GOT3 (cell line): ENCODE measurements at places on chromosomes 6 and 20.

- no peak for DNase-seq
Measured at GRCh38 chr6:92700411-92700810, 718.9 kb downstream of the EPHA7 start.

- no peak for DNase-seq
Measured at GRCh38 chr6:145339089-145339488, 396.2 kb downstream of the EPM2A start.

GRCh38 chr6:40520678-40521077, 66.5 kb downstream of the LRFN2 start:
- DNase-seq: no peak

GRCh38 chr6:104789770-104790190, 69.9 kb downstream of the HACE1 start:
- DNase-seq: no peak

- DNase-seq: no peak
Measured at GRCh38 chr6:79208816-79209215, 25.7 kb downstream of the HMGN3 start.

GRCh38 chr6:144637541-144637940, 352.4 kb downstream of the UTRN start:
- no peak for DNase-seq

GRCh38 chr6:30684386-30685156, 1.9 kb downstream of the PPP1R18 start:
- DNase-seq: no peak

- DNase-seq: no peak
Measured at GRCh38 chr6:118893064-118893806, 717 bp upstream of the ASF1A start.

DNA sequence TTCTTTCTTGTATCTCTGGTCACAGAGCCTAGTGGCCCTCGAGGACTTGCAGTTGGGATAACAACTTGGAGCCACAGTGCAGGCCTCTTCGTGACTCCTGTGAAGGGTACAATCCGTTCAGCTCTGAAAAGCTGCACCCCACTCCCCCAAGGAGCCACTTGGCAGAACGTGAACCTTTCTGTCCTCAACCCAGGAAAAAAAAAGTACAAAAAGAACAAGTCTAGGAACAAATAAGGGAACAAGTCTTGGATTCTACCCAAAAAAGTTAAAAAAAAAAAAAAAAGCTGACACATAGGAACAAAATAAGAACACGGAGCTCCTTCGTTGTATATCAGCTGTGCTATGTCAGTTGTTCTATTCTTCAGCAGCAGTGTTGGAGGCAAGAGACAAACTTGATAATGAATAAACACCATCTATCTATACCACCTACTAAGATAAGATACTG, 77.9 kb upstream of the TULP1 start:
- no peak for DNase-seq

DNA sequence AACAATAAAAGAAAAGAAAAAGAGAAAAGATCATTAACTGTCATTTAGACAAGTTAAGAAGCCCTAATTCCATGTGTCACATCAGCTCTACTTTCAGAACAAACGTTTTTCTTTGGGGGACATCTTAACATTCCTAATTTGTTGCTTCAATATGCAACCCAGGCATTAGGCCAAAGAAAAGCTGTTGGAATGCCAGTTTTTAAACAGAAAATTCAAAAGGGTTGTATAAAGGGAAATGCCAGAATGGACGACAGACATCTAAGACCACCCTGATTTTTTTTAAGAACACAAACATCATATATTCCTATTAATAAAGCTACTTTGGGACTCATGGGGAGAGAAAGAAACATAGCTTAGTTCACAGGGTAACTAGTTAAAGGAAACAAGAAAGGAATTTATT, 315.0 kb downstream of the GMDS start:
- DNase-seq: no peak

DNA sequence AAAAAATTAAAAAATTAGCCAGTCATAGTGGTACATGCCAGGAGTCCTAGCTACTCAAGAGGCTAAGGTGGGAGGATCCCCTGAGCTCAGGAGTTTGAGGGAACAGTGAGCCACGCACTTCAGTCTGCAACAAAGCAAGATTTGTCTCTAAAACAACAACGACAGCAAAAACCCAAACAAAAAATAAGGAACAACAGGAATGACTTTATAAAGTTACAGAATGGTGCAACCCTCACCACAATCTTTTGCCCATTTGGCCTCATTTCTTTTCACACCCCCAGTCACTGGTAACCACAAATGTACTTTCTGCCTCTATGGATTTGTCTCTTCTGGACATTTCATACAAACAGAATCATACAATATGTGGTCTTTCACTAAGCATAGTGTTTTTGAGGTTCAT, 16.7 kb upstream of the ZFAND3 start:
- no peak for DNase-seq

DNA sequence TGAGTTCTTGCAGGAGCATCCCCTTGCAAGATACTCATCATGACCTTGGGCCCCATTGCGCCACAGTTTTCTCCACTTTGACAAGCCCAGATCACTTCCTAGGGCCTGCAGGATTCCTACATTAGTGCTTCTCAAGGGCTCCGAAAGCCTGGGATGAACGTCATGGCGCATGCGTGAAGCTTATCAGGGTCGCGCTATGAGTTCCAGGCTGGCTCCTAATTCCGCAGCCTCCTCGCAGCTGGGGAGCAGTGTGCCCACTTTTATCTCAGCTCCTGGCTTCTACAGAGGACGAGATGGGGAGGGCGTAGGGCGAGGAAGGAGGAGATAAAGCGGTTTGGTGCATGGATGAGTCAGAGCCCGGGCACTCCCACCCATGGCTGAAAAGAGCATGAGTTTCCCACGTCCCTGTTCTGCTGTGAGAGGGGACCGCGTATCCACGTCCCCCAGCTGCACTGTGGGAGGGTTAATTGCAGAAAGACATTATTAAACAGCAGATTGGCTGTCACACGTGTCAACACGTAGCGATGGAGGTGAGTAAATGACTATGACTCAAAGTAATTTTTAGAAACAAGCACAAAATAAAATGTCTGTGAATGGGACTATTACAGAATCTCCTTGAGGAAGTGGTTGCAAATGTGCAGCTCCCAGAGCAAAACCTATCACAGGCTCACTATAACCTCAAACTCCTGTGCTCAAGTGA, 72.9 kb upstream of the DSP start:
- DNase-seq: no peak

DNA sequence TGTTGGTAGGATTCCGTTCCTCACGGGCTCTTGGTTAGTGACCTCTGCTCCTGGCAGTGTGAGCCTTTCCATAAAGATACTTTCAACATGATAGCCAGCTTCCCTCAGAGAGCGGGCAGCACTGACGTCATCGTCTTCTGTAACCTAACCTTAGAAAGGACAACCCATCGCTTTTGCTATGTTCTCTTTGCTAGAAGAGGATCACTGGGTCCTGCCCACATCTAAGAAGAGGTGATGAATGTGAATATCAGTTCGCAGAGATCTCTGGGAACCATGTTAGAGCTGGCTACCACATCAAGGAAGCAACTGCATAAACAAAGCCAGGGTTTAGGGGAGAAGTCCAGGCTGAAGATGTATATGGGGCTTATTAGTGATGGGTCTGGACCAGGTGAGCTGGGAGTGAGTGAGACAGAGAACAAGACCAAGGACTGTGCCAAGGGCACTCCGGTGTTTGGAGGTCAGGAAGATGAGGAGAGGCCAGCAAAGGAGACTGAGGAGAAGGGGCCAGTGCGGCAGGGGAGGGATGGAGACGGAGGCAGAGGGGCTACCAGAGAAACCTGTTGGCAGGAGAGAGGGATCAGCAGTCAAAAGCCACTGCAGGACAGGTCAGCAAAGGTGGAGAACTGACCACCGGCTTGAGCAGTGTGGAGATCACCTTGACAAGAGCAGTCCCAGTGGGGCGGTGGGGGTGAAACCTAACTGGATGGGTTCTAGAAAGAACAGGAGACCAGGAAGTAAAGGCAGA, 39.7 kb downstream of the PIM1 start:
- DNase-seq: no peak

DNA sequence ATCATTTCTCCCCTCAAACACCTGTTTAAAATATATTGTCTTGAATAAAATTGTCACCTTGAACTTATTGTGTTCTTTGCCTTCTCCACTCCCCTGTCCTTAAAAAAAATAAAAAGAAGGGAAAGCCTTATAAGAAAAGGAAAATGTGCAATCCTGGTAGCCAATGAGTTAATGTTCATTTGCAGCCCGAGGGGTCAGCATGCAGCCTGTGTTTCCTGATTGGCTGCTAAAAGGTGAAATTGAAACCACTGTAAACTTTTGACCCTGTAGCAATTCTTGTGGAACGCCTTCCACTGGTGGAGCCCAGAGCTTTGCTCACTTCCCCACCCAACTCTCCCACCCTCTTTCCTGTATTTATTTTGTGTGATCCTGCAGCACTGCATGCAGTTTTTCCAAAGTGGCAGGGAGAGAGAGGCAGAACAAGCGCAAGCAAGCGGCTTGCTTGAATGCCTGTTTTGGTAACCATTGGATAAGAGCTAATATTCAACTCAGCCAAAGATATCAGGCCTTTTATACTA, 74.9 kb downstream of the NCOA3 start:
- no peak for DNase-seq

DNA sequence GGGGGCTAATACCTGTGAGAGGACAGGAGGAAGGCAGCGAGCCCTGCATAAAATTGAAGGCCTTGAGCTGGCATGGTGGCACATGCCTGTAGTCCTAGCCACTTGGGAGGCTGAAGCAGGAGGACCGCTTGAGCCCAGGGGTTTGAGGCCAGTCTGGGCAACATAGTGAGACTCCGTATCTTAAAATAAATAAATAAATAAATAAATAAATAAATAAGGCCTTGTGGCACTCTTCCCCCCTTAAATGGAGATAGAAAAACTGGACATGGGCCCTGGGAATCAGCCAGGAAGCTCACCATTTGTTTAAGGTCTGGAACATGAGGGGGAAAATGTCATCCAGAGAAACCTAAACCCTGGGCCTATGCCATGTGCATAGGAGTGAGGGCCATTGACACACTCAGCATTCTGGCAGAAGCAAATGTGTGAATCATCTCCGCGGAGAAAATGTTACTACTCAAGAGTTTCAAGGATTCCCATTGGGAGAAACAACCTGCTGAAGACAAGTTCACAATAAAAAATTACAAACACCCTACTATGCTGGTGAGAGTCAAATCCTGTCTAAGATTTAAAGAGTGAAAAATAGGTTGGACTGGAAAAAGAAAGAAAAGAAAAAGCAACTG, 51.9 kb upstream of the UBR2 start:
- no peak for DNase-seq

DNA sequence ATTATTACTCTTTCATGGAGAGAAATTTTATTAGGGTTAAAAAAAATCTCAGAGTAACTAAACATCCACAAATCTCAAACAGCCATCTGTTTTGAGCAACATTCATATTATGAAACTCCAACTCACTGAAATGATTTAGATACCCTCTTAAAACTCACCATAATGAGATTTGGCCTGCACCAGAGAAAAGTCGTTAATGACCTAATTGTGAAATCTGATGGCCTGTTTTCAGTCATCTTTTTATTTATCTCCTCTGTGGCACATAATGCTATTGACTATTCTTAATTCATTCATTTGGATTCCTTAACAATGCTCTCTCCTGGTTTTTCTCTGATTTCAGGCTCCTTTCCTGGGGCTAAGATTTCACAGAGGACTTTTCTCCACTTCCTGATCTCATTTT, 192.7 kb downstream of the RNF144B start:
- no peak for DNase-seq

DNA sequence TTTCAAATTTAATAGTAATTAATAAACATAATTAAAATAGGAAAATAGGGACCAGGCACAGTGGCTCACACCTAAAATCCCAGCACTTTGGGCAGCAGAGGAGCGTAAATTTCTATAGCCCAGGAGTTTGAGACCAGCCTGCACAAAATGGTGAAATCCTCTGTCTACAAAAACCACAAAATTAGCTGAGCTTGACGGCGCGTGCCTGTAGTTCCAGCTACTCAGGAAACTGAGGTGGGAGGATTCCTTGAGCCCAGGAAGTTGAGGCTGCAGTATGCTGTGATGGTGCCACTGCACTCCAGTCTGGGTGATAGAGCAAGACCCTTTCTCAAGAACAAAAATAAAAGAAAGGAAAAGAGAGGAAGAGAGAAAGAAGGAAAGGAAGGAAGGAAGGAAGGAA, 1387.0 kb upstream of the ADGRB3 start:
- DNase-seq: no peak

DNA sequence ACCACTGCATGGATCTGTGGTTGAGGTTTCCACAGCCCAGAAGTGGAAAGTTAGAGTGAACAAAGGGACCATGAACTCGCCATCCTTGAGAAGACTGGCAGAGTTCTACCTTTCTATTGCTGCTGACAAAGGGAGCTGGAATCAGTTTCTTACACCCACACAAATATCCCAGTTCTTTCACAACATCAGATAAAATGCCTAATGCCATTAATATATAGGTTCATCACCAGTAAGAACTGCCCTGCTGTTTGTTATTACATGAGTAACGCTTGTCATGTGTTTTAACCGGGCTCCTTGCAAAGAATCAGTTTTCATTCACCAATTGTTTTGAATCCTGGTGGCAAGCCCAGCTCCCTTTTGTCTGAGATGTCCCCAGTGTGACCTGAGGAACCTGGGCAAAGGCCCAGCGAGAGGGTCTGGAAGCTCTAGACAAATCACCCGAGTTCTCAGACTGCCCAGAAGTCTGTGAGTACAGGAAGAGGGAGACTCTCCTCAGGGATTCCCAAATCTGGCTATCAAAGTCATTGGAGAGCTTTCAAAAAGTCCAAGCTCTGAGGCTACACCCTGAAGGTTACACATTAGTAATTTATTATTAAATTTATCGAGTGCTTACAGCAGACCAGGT, 7.5 kb upstream of the CD164 start:
- DNase-seq: no peak

- no peak for DNase-seq
Measured at GRCh38 chr6:33705268-33705885, 6.1 kb downstream of the UQCC2 start.

DNA sequence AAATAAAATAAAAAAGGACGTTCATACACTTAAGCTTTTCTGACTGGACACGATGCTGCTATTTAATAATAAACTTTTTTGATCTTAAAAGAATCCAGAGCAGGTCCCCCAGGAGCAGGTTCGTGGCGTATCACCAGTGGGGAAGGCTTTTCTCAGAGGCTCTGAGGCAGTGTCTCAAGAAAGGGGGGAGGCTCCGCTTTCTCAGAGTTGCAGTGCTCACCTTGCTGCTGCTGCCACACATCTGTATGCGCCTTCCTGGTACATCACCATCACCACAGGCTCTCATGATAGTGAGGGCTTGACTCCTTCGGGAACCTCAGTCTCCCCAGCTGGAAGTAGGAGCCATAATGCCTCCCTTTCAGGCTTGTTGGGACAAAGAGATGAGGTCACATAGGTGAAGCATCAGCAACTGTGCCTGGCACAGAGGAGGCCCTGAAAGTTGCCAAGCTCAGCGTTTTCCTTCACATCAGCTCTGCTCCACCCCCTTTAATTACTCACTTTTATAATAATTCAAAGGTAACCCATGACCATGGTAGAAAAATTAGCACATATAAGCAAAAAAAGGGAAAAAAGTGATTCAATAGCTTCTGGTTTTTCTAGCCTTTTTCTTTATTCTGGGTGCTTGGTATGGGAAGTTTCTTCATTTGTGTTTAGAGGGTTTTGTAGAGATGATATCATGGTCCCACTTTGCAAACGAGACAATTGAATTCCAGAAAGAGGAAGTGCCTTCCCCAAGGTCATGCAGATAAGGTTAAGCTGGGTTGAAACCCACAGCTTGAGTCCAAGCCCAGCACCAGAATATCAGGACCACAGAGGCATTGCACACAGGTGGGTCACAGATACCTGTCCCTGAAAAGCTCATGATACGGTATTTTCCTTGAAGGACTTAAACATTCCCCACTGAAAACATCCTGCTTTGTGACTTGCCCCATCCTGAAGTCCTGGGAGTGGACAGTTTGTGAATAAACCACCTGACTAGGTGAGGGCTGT, 24.5 kb downstream of the SRSF3 start:
- no peak for DNase-seq
